Stimulated activated CD4-positive, alpha-beta T cell treated with anti-CD3 and anti-CD28 coated beads, Interleukin-12 subunit alpha, Interleukin-12 subunit beta, amount 100 ng/mL, for 4 hours (primary cell): ENCODE measurements at places on chromosomes 7 and 10.

DNA sequence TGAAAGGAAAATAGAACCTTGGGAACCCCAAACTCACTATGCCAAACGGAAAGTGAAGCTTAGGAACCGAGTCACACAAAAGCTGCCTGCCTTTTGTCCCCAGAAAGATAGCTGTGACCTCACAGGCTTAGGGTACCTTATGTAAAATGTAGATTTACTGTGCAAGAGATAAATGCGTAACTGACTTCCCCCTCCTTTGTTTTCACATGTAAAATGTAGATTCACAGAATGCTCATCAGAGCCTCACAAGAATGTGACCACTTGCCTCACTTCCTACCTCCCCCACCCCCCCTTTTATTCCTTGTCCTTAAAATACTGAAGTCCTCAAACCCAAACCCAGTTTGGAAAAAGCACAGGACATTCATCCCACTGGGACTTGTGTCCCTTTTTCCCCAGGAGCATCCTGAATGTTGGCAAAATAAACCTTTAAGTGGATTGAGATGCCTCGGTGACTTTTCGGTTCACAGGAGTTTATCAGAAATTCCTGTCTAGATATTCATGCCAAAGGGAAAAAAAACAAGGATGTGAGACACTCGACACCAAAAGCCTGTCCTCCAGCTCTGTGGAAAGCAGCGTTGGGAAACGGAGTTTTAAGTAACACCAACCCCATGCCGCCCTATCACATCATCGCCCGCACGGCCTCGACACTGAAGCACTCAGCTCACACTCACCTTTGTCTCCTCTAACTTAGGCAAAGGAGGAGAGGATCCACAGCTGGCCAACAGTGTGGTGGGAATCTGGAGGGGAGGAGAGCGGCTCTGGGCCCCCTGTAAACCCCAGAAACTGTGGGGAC, 45.9 kb downstream of the SVIL start:
- DNase-seq: no peak

DNA sequence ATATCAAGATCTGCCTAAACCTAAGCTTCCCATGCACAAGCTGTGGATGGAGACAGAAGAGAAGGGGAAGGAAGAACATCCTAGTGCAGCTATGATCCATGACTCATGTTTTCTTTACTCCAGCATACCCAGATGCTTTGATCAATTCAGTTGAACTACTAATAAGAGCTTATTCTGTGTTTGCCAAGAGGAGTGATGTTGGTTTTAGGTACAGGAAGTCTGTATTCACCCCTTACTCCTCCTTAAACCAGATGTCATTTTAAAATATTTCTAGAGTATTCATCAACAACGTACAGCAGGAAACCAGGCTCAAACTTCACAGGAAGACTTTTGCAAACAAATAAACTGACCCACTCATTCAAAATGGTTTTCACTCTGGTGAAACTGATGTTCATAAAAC, 29.2 kb downstream of the PANK1 start:
- DNase-seq: no peak

DNA sequence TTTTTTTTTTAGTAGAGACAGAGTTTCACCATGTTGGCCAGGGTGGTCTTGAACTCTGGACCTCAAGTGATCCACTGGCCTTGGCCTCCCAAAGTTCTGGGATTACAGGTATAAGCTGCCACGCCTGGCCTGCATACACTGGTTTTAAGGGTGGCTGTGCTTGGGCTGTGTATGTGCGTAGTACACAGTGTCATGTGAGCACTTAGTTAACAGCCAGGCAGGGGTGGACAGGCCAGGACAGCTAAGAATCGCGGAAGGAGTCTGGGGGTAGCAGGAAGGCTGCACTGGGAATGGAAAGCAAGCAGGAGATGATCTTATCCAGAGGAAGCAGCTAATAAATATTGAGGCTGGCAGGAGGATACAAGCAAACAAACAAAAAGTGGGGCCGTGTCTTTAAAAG, 380.0 kb upstream of the GALNT17 start:
- DNase-seq: no peak

DNA sequence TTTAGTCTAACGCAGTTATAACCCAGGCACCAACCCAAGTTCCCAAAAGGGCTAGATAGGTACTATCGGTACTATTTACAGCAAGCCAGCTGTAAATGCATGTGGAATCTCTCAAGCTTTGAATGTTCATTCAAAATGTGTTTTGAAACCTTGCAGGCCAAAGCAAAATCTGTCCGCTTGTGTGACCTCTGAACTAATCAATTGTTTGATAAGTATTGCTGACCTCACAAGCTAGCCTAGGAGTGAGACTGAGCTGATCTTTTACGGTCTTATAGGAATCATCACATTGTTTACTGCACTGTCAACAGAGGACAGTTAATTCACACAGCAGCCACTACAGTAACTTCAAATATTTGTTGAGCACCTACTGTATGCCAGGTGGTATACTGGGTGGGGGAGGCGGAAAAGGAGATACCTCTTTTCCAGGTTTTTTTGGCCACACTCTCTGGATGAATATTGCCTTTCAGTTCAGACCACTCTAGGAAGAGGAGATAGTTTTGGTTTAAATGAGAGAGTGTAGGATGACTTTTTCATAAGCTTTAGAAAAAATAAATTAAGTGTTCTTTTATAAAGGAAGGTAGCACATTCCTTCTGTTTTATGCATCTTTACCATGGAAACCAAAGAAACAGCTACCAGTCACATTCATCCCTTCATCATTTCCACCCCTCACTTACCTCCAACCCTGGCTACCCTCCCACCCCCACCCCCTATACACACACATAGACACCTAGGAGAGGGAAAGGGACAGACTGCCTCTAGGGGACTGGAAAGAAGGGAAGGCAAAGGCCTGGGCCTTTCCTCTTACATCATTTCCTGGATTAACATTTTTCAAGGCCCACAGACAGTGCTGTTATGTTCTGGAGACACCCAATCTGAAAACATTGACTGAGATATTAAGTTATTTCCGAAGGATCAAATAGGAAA, 2.4 kb downstream of the PAPSS2 start:
- no peak for DNase-seq

DNA sequence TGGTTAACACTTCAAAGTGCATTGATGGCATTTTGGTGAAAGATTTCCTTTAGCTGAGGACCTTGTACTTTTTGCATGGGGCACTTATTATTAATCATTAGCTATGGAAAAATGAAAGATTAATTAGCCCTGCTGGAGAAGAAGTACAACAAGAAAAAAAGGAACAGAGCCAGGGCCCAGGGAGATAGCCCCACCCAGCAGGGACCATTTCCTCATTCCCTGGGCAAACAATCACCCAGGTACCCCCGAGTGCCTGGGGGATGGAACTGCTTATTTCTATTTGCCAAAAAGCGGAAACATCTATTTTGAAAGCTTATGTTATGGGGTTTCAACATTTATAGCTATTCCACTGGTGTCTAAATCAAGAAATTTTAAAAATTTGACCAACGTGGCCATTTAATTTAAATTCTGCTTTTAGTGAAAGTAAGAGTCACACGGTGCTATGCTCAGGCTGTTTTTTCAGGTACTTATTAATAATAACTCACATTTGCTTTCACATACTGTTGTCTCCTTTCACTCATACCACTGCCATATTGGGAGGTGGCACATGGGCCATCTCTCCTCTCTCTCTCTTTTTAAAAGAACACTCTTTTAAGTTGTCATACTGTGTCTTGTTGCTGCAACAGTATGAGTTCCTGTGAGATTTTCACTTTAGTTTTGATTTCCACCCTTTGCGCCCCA, 143.6 kb upstream of the KIF5B start:
- no peak for DNase-seq

- no peak for DNase-seq
These were observed 23.3 kb downstream of the PRKG1 start for GRCh38 chr10:51097546-51097945.
